ENCODE measurements at places on chromosomes 13 and 19. TPM values are rescaled to one million over a fixed set of nuclear protein-coding genes. Genes with fewer than 3 reads are reported as not detected.

Gene KCNRG
- 0.19 TPM for polyA plus RNA-seq

Gene PCDH20
- polyA plus RNA-seq = 0.59 TPM

Gene GJB6
- not detected for polyA plus RNA-seq

Gene ACER1
- not detected for polyA plus RNA-seq

Gene FOXO1
- polyA plus RNA-seq = 3.4 TPM

Gene TUBB4A
- polyA plus RNA-seq = 2.9 TPM

Gene MICOS13
- 658 TPM for polyA plus RNA-seq

Gene FBXO17
- 3.2 TPM for polyA plus RNA-seq

Gene EXOC3L2
- 1.2 TPM for polyA plus RNA-seq

Gene ZNF254
- polyA plus RNA-seq = 7.1 TPM

Gene FGF22
- polyA plus RNA-seq = 0.44 TPM

Gene PABPC3
- not detected for polyA plus RNA-seq

Gene CYP4F2
- not detected for polyA plus RNA-seq

- no peaks in the 10 kb centered on the region for H3K27me3 ChIP-seq
- no peaks in the 10 kb centered on the region for H3K36me3 ChIP-seq
- peaks cover 8% of the 10 kb centered on the region for H3K4me1 ChIP-seq
- DNase-seq = peak; percentile 54
Observed at GRCh38 chr13:50208826-50209335, 193.6 kb downstream of the KCNRG start.

DNA sequence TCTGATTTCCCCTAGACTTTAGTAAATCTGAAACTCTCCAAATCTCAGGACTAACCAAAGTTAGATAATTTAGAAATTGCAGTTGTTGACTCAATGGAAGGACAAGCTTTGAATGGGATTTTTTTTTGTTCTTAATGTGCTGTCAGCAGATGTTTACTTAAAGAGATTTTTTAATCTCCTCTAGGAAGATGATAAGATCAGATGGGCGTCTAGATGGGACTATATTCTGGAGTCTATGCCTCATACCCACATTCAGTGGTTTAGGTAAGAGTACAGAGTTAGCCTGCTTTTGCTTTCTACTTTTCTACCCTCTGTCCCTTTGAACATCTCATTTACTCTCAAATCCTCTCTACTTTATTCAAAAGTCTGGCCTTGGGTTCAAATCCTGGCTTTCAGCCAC is 39.3 kb downstream of the TM9SF2 start:
- H3K36me3 ChIP-seq = peaks cover 82% of the 10 kb centered on the region
- H3K27ac ChIP-seq = no peak overlapping the region
- no peak overlapping the region for H3K4me3 ChIP-seq
- DNase-seq = no peak
- no peaks in the 10 kb centered on the region for H3K4me1 ChIP-seq

DNA sequence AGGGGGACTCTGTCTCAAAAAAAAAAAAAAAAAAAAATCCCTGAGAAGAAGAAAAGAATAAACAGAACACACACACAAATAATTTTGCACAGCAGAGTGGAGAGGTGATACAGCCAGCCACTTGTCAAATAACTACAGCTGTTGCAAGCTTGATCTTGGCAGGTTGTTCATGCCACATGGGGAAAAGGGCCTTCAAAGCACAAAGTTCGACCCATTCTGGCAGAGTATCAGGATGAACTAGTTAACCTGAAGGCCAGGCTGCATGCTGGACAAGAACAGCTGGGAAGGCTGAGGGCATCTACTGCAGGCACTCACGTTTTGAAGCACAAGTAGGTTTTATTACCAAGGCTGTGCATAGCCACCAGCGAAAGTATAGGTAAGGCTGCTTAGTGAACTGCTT is 104.1 kb downstream of the KCTD15 start:
- peaks cover 25% of the 10 kb centered on the region for H3K27me3 ChIP-seq
- no peak overlapping the region for H3K27ac ChIP-seq
- DNase-seq = no peak
- no peaks in the 10 kb centered on the region for H3K36me3 ChIP-seq
- no peak overlapping the region for H3K4me3 ChIP-seq

DNA sequence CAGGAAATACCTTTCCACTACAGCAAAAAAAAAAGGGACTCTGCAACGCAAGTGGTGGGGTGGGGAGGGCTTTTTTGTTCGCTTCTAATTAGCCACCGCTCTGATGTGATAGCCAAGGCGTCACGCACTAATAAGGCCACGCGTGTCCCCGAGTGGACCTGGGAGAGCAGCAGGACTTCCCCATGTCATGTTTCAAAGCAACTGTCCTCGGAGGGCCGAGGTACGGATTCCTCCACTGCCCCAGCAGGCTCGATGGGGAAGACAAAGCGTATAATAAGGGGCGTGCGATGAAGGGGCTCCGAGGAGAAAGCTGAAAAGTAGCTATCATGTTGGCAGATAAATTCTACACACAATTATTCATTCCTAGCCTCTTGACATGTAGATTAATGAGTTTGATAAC is 179.7 kb upstream of the ZNF507 start:
- peaks cover 40% of the 10 kb centered on the region for H3K27me3 ChIP-seq
- DNase-seq = no peak
- no peak overlapping the region for H3K27ac ChIP-seq
- H3K4me3 ChIP-seq = no peak overlapping the region
- H3K4me1 ChIP-seq = no peaks in the 10 kb centered on the region
- no peaks in the 10 kb centered on the region for H3K36me3 ChIP-seq

- H3K4me3 ChIP-seq = no peak overlapping the region
- H3K4me1 ChIP-seq = peaks cover 4% of the 10 kb centered on the region
- H3K27me3 ChIP-seq = peaks cover 7% of the 10 kb centered on the region
- DNase-seq = no peak
- no peaks in the 10 kb centered on the region for H3K36me3 ChIP-seq
- H3K27ac ChIP-seq = no peak overlapping the region
Observed at GRCh38 chr19:18780631-18781030, 10.5 kb downstream of the COMP start.

GRCh38 chr19:11088506-11089253 is 583 bp upstream of the LDLR start:
- peak overlapping the region; percentile 82 for H3K4me3 ChIP-seq
- peak overlapping the region; percentile 99 for H3K27ac ChIP-seq
- H3K4me1 ChIP-seq = peaks cover 41% of the 10 kb centered on the region
- H3K36me3 ChIP-seq = no peaks in the 10 kb centered on the region
- DNase-seq = no peak

GRCh38 chr13:105196052-105196451 is 1339.4 kb downstream of the EFNB2 start:
- no peak for DNase-seq
- H3K36me3 ChIP-seq = no peaks in the 10 kb centered on the region
- H3K4me3 ChIP-seq = no peak overlapping the region
- no peaks in the 10 kb centered on the region for H3K4me1 ChIP-seq
- H3K27me3 ChIP-seq = no peaks in the 10 kb centered on the region

GRCh38 chr19:39211731-39212374 is 7.8 kb upstream of the SYCN start:
- no peak overlapping the region for H3K4me3 ChIP-seq
- DNase-seq = no peak
- H3K27ac ChIP-seq = no peak overlapping the region
- H3K4me1 ChIP-seq = no peaks in the 10 kb centered on the region

DNA sequence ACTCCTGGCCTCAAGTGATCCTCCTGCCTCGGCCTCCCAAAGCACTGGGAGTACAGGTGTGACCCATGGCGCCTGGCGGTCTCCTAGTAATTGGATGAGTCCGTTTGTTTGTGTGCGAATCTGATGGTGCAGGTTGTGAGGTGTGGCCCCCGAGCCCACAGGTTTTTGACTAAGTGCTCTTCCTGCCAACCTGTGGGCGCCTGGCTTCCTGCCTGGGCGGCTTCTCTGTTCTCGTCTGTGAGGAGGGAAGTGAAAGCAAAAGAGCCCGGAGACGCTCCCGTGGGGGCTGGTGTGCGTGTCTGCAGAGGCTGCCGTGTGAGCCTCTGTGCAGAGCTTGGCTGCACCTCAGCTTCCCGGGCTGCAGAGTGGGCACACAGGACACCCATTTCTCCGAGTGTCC is 10.0 kb downstream of the ARHGAP45 start:
- H3K27me3 ChIP-seq = peaks cover 2% of the 10 kb centered on the region
- no peak overlapping the region for H3K27ac ChIP-seq
- peak; percentile 65 for DNase-seq
- no peak overlapping the region for H3K4me3 ChIP-seq
- no peaks in the 10 kb centered on the region for H3K4me1 ChIP-seq

GRCh38 chr13:50714891-50715290 is 128.6 kb downstream of the DLEU7 start:
- no peak for DNase-seq
- H3K4me1 ChIP-seq = peaks cover 13% of the 10 kb centered on the region
- no peaks in the 10 kb centered on the region for H3K36me3 ChIP-seq
- no peak overlapping the region for H3K27ac ChIP-seq

DNA sequence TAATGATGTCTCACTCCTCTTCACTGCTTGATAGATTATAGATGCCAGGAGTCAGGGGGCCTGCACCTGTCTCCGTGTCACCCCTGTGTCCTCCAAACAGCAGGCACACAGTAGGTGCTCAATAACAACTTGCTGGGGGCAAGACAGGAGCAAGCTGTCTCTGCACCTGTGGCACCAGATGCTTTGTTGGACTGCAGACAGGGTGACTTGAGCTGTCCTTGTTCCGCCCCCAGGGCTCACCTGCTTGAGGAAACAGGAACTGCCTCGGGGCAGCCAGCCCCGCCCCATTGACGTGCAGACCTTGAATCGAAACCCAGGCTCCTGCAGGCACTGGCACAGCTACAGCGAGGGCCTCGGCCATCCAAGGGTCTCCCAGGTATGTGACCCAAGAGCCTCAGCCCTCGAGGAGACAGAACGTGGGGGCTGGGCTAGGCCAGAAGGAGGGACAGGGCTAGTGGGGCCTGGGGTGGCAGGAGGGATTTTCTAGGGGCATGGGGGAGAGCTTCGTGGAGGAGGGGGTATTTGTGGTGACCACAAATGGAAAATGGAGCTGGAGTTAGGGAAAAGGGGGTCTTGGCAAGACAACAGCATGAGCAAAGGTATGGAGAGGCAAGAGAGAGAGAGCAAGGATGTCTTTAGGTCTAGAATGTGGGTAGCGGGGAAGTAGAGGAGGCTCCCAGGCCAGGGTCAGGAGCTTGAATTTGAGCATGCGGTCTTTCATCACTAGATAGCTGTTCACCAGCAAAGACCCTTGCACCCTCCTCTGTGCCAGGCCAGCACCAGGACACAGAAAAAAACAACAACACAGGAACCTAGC is at the start of gene HSH2D:
TSS of gene HSH2D (plus strand) at position 287 of the 817 bp plus-strand sequence. CDS start 5,066 bp downstream, outside the sequence.
- no peaks in the 10 kb centered on the region for H3K4me1 ChIP-seq
- H3K27me3 ChIP-seq = peaks cover 11% of the 10 kb centered on the region
- DNase-seq = no peak
- no peak within 1 kb of the TSS for H3K4me3 ChIP-seq
- no peak within 1 kb of the TSS for H3K27ac ChIP-seq
- no peaks in the 10 kb centered on the region for H3K36me3 ChIP-seq

DNA sequence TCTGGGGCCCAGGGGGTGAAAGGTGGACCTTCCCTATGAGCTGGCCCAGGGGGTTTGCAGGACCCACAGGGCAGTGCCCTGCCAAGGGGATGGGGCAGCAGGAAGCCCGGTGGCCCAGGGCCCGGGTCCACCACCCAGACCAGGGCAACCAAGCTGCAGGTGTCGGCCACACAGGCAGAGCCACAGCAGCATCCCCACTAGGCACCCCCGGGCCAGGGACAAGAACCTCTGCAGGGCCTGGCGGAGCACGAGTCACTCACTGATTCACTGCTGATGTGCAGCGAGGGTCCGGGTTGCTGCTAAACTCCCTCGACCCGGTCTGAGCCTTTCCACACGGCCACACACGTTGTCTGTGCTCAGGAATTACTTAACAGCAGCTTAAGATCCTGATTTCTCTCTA is 8.8 kb downstream of the FZR1 start:
- H3K27ac ChIP-seq = no peak overlapping the region
- no peaks in the 10 kb centered on the region for H3K36me3 ChIP-seq
- H3K4me1 ChIP-seq = peaks cover 52% of the 10 kb centered on the region
- DNase-seq = no peak
- no peaks in the 10 kb centered on the region for H3K27me3 ChIP-seq

GRCh38 chr13:95614641-95615245 is 29.8 kb downstream of the DZIP1 start:
- H3K36me3 ChIP-seq = peaks cover 8% of the 10 kb centered on the region
- no peak overlapping the region for H3K4me3 ChIP-seq
- DNase-seq = no peak

DNA sequence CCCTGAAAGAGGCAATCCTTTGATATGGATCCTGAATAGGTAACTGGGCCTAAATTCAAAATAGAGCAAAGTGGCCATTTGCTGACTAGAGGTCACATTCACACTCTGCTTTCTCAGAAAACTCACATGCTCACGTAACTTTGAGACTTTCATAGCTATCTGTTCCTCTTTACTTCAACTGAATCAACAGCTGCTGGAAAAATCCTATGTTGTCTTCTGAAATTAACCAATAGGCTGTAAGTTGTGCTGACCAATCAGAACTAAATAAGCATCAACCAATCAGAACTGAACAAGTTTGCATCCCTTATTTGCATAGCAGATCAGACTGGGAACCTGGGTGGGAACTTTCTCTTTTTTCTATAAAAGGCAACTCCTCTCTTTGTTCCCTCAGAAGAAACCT is 24.0 kb upstream of the TBC1D4 start:
- H3K27ac ChIP-seq = no peak overlapping the region
- H3K27me3 ChIP-seq = no peaks in the 10 kb centered on the region
- H3K36me3 ChIP-seq = no peaks in the 10 kb centered on the region
- DNase-seq = no peak
- H3K4me1 ChIP-seq = peaks cover 15% of the 10 kb centered on the region
- H3K4me3 ChIP-seq = no peak overlapping the region

DNA sequence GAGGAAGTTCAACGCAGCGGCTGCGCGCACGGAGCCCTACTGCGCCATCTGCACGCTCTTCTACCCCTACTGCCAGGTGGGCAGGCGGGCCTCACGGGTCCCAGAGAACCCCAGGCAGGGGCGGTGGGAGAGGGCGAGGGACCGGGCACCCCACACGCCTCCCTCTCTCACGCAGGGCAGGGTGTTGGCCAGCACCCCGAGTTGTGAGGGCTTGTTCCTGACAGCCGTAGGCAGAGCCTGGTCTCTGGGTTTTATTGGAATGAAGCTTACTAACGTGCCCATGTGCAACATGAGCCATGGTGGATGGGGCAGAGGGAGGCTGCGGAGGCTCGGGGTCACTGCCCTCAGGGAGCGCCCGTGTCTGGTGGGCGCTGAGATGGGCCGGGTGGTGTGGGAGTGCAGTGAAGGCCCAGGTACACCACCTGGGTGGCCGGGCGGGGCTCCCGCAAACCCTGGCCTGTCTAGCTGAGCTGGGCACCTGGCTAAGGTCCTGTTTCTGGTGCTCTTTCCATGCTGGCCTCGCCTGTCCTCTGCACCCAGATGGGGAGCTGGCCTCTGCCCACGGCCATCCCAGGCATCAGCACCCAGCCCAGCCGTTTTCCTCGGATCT is 165.2 kb downstream of the KDM4B start:
- no peaks in the 10 kb centered on the region for H3K27me3 ChIP-seq
- no peak overlapping the region for H3K27ac ChIP-seq
- no peak for DNase-seq

DNA sequence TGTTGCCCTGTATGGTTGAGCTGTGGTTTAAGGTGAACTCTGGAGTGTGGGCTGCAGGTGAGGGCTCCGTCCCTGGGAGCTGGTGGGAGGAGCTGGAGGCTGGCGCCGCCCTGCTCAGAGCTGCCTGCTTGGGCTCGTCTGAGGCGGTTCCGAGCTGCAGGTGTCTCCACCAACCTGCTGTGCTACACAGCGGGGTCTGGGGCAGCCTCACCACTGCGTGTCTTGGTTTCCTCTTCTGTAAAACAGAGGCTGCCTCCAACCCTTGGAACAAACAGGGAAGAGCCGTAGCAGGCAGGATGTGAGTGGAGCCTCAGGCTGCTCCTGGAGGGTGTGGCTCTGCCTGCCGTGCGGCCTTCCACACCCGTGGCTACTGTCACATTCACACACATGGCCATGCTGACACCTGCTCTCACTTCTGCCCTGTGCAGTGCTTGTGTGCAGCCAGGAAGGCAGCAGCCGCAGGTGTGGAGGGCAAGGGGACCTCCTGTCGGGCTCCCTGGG is 21.4 kb downstream of the NAXD start:
- DNase-seq = no peak
- H3K27me3 ChIP-seq = no peaks in the 10 kb centered on the region
- no peak overlapping the region for H3K4me3 ChIP-seq
- H3K36me3 ChIP-seq = peaks cover 89% of the 10 kb centered on the region
- H3K4me1 ChIP-seq = peaks cover 10% of the 10 kb centered on the region

All from heart right ventricle (tissue), 16 donors.